NCI-H446 (cell line): ENCODE measurements at places on chromosomes 3 and 15.

GRCh38 chr3:136893848-136894443, 31.9 kb downstream of the NCK1 start:
- no peak for DNase-seq

DNA sequence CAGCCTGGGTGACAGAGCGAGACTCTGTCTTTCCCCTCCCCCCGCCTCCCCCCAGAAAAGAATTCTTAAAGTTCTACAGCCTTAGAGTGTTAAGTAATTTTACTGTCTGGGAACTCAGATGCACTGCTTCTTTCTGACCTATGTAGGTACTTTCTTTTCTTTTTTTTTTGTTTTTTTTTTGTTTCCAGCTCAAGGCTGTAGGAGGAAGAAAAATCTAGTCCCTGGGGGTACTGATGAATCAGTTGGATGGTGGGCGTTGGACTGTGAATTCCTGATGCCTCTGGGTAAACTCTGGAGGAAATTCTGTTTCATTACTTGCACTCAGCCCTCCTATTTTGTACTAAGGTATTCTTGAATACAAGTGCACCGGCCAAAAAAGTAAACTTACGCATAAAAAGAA, 10.8 kb downstream of the GHRL start:
- no peak for DNase-seq

- no peak for DNase-seq
These were observed 13.2 kb downstream of the GREM1 start for GRCh38 chr15:32730677-32731654.

DNA sequence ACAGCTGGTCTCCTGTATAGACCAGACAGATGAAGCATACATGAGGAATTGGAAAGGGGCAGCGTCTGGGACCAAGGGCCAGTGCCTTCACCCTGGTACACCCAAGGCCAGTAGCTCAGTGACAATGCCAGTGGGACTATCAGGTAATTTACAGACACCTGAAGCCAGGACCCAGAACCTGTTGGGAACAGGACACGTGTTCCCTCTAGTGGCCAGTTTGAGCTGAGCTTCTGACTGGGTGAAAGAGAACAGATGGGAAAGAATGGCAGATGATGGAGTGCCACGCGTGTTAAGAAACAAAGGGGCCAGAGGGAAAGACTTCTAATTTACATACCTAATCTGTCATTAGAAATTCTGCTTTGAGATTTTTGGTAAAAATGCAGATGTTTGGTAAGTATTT, 5.1 kb upstream of the SLC25A38 start:
- DNase-seq: no peak

DNA sequence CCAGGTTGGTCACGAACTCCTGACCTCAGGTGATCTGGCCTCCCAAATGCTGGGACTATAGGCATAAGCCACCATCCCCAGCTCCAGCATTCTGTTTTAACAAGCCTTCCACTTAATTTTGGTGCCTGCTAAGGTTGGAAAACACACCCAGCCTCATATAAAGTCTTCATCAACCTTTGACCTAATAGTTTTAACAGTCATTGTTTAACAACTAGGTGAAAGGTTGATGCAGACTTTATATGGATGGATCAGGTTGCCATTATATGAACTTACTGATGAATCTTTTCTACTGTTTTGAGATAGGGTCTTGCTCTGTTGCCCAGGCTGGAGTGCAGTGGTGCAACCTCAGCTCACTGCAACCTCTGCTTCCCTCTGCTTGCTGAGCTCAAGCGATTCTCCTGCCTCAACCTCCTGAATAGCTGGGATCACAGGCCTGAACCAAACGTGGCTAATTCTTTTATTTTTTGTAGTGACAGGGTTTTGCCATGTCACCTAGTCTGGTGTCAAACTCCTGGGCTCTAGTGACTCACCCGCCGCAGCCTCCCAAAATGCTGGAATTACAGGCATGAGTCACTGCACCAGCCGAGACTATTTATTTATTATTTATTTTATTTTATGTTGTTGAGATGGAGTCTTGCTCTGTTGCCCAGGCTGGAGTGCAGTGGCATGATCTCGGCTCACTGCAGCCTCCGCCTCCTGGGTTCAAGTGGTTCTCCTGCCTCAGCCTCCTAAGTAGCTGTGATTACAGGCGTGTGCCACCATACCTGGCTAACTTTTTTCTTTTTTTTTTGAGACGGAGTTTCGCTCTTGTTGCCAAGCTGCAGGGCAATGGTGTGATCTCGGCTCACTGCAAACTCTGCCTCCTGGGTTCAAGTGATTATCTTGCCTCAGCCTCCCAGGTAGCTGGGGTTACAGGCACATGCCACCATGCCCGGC, 3.1 kb upstream of the RPAP1 start:
- no peak for DNase-seq

DNA sequence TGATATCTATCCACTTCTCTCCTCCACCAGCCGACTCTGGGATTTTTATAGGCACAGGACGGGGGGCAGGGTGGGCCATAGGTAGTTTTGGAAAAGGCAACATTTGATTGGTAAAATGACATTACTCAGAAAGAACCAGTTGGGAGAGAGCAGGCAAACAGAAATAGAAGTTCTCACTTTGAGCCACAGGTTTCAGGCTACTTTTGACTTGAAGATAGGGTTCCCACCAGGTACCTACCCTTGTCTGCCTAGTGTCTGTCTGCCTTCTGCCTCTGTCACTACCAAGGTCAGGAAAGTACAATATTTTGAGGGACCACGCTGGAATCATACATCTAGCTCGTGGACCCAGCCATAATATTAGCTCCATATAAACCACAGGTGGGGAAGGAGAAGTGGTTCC, 412.9 kb upstream of the GRM7 start:
- no peak for DNase-seq

- no peak for DNase-seq
These were observed 23.0 kb downstream of the CP start for GRCh38 chr3:149198611-149199010.

DNA sequence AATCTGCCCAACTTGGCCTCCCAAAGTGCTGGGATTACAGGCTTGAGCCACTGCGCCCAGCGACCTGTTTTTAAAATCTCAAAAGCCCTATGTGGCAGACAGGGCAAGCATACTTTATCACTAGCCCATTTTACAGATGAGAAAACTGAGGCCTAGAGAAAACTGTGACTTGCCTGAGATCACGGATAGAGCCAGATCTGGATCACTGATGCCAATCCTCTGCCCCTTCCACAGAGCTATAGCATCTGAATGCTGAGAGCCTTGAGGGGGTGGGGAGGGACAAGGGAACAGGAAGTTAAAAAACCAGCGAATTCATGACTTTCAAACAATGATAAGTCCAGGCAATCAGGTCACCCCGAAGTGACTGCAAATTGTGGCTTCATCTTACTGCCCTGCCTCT, 7.3 kb downstream of the ANKRD63 start:
- no peak for DNase-seq

GRCh38 chr15:56236197-56236596, 7.5 kb downstream of the RFX7 start:
- no peak for DNase-seq

GRCh38 chr3:58082047-58082446, 73.8 kb downstream of the FLNB start:
- peak; percentile 7 for DNase-seq

GRCh38 chr15:93497291-93497690, 408.3 kb upstream of the RGMA start:
- no peak for DNase-seq
